H9 (cell line): ENCODE measurements at places on chromosomes 3 and 15.

DNA sequence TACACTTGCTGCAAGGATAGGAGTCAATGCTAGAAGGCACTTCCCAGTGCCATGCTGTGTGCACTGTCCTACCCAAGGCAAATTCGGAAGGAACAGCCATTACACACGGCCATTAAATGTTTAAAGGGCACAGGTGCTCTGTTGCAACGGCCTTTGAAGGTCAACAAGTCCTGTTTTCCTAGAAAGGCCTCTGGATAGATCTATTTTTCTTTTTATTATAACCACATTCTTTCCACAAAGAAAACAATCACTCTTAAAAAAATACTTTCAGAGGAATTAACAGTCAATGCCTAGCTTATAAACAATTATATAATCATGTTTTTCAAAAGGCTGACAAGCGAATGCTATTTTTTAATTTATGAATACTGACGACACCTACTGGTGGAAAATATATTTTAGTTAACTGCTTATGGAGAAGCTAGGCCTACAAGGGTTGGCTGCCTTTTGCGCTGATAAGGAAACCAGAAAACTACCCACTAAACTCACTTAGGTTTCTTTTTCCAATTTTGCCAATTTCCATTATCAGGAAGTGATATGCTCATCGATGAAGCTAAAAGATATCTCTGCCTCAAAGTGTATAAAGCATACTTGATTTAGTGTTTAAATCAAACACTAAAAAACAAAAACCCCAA, 2.4 kb downstream of the ARHGEF3 start:
- DNase-seq, result no peak

DNA sequence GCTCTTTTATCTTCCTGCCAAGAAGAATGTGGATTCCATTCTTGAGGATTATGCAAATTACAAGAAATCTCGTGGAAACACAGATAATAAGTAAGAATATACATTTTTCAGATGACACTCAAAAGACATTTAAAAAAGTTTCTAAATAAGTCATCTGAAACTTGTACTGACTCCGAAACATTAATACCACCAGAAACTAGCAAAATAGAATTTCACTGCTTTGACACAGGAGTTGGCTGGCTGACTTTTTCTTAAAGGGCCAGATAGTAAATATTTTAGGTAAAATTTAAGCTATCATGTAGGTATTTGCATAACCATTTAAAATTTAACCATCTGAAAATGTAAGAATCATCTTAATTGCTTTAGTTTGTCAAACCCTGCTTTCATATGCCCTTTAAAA, 20.8 kb downstream of the MORF4L1 start:
- no peak for DNase-seq

DNA sequence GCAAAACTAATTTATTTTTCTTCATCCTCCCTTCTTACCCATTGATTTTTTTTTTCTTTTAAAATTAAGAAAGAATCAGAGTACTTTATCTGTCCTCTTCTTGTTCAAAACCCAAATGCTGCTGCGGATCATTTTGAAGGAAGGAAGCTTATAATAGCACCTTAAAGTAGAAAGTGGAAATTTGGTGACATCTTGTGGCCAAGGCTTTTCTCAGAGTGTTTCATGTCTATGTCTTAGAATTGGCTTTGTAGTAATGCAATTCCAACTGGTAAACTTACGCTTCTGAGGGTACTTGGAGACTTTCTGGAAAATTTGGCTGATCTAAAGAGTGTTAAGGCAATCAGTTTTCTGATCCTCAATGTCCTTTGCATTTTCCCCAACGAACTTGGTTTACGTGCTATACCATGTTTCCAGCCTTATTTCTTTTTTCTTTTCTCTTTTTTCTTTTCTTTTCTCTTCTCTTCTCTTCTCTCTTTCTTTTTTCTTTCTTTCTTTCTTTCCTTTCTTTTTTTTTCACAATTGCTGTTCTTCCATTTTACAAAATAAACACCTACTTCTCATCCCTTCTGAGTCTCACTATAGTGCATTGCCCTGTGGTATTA, 30.7 kb downstream of the C3orf38 start:
- no peak for DNase-seq

GRCh38 chr3:45975686-45976085, 19.9 kb downstream of the FYCO1 start:
- DNase-seq, result no peak

DNA sequence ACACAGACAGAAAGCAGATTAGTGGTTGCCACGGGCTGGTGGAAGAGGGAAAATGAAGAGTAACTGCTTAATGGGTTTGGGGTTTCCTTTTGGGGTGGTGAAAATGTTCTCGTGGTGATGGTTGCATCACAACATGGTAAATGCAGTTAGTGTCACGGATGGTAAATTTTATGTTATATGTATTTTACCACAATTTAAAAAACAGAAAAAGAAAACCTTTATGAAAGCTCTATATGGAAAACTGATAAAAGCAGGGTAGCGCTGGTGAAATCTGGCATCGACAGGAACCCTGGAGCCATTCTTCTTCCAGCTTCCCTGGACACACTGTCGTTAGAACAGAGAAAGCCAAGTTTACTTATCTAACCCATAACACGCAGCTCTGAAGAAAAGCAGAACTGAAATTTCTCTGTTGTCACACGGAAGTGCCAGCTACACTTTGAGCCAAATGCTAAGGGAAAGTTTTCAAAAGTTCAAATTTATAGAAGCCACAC, 287.7 kb upstream of the NR2F2 start:
- no peak for DNase-seq

DNA sequence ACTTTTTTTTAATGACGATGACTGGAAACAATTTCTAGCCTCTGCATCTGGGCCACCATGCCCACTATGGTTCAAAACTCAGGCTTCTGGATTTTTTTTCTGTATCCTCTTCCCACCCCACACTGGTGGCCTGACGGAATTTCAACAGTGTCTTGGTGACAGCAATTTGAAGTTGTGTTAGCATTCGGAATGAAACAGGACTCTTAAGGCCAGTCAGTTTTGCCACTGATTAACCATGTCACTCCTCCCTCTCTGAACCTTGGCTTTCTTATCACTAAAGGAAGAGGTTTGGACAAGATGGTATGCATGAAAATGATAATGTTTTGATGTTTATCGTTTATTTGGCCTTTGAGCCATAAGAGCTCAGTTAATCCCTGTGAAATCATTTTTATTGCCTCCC, 41.6 kb upstream of the BDH1 start:
- no peak for DNase-seq

GRCh38 chr15:70319466-70319865, 221.7 kb upstream of the TLE3 start:
- no peak for DNase-seq

GRCh38 chr3:128616516-128617269, 33.9 kb downstream of the RPN1 start:
- DNase-seq, result no peak
